ENCODE measurements at places on chromosomes 12 and 14.

DNA sequence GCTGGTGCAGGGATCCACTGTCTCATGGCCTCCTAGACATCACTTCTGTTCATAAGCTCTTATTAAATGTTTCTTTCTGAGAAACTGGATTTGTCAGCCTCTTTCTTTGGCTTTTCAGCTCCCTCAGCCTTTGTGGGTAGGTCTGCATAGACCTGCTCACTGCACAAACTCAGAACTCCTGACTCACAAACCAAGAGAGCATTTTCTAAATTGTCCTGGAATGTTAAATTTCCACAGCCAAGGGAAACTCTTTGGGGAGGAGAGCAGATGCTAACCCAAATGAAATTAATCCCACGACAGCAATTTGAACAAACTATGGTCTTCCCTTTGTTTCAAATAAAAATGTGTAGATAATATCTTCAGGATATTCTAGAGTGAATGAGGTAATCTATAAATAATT lies 19.5 kb upstream of the CERS5 start:
- DNase-seq, result no peak

DNA sequence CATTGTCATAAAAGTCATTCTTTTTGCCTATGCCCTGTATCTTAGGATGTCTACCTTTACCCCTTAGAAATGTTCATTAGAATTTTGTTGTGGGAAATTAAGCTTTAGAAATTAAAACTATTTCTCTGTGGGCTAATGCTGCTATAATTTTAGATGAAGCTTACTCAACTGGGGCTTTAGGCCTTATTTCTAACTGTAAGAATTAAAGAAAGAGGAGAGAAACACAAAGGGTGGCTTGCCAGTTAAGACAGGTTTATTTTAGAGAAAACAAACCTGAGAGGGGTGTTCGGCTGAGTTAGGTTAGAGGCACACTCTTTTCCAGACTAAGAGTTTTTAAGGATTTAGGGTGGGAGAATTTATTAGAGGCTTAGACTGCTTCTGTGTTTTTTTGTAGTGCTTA lies 6.4 kb downstream of the TRIP11 start:
- no peak for DNase-seq

DNA sequence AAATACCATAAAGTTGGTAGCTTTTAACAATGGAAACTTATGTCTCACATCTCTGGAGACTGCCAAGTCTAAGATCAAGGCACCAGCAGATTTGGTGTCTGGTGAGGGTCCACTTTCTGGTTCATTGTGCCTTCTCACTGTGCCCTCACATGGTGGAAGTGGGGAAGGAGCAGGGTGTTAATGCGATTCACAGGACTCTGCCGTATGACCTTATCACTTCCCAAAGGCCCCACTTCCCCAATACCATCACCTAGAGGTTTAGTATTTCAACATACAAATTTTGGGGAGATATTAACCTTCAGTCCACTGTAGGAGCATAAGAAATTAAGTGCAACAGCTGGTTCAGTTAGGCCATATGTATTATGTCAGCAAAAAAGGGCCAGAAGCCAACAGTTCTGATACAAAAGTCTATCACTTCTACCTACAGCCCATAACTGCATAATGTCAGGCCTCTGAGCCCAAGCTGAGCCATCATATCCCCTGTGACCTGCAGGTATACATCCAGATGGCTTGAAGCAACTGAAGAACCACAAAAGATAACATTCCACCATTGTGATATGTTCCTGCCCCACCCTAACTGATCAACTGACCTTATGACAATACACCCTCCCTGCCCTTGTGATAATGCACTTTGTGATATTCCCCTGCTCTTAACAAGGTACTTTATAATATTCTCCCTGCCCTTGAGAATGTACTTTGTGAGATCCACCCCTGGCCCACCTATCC lies 24.7 kb downstream of the DDHD1 start:
- DNase-seq, result no peak

- DNase-seq, result no peak
Measured at GRCh38 chr14:90545966-90546751, 149.3 kb downstream of the CALM1 start.

DNA sequence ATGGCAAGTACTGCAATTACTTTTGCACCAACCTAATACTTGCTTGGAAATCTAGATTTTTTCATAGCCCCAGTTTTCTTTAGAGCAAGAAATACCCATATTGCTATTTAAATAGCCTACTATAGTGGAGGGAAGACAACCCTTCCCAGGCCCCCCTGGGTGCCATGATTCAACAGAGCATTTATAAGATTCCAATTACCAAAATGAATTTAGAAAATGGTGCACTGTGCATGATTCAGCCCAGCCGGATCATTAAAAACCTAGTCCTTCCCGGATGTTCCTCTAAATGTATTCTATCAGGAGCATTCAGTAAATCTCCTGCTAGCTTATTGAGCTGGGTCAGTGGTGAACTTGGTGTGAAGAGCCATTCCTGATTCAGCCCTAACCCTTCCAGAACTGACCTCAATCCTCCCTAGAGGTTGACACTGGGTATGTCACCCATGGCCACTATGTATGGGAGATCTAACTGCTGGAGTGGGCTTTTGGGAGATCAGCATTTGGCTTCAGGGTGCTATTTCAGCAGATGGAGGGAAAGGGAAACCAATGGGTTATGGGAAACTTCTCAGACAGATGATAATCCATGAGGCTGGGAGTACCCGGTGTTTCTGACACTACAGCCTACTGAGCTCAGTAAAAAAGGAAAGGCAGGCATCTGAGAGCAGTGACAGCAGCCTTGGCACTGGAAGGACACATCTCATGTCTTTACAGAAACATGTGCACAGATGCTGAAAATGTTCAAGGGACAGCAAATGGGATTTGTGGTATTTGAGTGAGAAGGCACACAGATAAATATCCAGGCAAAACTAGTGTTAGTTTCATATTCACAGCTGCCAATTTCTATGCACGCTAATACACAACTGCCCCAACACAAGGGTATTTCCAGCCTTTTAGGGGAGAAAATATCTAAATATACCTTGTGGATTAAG lies 258.9 kb downstream of the DPF3 start:
- DNase-seq, result no peak

- no peak for DNase-seq
Measured at GRCh38 chr14:68966872-68967301, 12.2 kb downstream of the ACTN1 start.

GRCh38 chr14:97695456-97695981 lies 898.3 kb downstream of the VRK1 start:
- no peak for DNase-seq

GRCh38 chr14:64830961-64831360 lies 48.7 kb downstream of the SPTB start:
- no peak for DNase-seq

- no peak for DNase-seq
Measured at GRCh38 chr14:93536945-93537344, 106.2 kb downstream of the UNC79 start.

Measured in activated naive CD8-positive, alpha-beta T cell treated with anti-CD3 and anti-CD28 coated beads for 36 hours (primary cell).